Mesenteric fat pad (tissue), 1 donor: ENCODE measurements at places on chromosomes 6 and 20. TPM values are rescaled to one million over a fixed set of nuclear protein-coding genes. Genes with fewer than 3 reads are reported as not detected.

SOBP gene
- 11.0 TPM for total RNA-seq

MEP1A gene
- 0.35 TPM for total RNA-seq

PFDN6 gene
- total RNA-seq = 34.8 TPM

DNA sequence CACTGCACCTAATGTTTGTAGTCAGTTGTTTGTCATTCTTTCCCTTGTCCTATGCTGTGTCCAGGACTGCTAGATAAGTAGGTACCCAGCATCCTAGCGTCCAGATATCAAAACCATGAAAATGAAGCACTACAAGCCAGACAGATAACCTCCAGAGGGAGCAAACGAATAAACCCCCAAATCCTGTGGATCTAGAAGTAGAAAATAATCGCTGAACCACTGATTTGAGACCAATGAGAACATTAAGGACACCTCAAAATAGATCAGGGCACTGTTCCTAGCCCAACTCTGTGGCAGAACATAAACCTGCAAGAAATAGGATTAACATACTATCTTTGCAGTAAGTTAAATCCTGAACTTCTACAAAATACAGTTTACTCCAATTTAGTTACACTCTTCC lies 1.1 kb upstream of the KLHL32 start:
- no peak for DNase-seq

DNA sequence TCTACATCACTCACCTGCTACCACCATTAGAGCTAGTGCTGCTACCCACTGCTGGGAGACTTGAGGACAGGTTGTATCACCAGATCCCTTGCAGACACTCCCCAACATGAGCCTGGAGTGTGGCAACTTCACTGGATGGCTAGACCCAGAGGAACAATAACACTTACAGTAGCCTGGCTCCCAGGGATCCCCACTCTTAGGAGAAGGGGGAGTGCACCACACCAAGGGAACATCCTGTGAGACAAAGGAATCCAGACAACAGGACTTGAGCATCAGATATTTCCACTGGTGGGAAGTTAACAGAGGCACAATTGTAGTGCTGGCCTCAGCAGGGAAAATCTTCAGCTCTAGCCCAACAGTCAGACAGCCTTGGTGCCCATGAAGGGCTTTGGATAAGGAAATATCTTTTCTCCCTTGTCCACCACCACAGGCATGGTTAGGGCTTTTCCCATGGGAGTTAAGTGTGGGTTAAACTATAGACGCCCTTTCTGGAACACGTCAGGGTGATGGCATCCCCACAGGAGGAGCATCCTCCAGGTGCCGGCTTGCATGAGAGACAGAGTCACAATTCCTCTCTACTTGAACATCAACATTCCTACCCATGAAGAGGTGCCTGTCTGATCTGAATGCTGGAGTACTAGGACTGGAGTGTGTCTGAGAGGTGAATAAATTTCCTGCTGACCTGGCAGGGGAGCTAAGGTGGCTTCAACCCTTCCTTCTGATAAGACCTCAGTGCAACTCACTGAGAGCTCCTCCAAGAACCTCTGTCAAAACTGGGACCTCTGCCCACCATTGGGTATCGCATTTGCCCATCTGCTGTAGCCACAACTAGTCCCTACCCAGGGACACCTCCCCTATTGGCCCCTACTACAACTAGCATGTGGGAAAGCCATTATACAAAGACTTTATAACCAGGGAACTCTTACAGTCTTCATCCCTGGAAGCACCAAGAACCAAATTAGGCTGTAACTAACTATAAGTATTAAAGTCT lies 55.4 kb upstream of the SIRPG start:
- DNase-seq = no peak

GRCh38 chr6:138586638-138587037 lies 87.3 kb upstream of the NHSL1 start:
- no peak for DNase-seq

GRCh38 chr6:140027219-140027618 lies 652.8 kb upstream of the CITED2 start:
- DNase-seq = no peak
